ENCODE measurements at places on chromosomes 7 and 10.

DNA sequence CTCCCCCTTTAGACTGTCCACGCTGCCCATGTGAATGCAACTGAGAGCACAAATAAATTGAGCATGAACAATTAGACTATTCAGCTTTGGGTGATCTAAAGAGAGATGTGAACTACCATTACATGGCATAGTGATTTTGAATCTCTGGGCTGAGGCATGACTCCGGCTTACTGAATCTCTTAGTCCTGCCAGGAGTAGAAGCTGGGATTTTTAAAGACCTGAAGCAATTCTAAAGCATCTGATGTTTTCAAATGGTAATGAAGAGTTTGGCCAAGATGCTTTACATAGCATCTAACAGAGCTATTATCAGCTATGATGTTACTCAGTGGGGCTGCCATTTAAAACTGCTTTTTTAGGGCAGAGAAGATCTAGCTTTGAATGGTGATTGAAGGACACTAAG, 1059.1 kb downstream of the SORCS3 start:
- DNase-seq = no peak

GRCh38 chr7:27329909-27330308, 87.3 kb downstream of the EVX1 start:
- no peak for DNase-seq

- DNase-seq = no peak
Measured at GRCh38 chr10:133072720-133073390, 14.9 kb upstream of the ADGRA1 start.

DNA sequence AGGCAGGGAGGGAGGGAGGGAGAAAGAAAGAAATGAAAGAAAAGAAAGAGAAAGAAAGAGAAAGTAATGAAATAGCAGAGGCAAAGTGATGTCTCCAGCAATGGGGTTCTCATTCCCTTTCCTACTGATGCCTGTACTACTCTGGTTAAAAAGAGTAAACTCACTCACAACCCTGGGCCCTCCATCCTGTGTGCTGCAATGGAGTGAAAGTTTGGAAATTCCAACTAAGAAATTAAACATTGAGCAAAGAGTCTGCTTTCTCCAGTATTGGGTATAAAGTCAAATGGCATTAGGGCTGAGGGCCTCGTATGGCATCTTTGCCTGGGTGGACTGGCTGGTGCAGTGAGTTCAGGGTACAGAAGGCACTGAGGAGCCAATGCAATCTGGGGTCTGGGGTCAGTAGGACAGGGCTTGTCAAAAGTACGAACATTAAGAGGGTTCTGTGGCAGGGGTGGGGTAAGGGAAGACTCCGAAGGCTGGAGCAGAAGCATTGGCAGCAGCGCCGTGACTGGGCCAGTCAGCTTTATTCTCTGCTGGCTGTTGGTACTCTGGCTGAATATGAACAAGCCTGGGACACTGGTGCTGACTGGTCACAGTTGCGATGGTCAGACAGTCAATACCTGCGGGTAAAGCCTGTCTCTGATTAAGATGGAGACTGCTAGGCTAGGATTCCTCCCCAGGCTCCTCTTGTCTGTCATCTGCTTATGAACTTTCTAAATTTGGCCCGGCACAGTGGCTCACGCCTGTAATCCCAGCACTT, 24.1 kb upstream of the TNS3 start:
- DNase-seq = no peak

DNA sequence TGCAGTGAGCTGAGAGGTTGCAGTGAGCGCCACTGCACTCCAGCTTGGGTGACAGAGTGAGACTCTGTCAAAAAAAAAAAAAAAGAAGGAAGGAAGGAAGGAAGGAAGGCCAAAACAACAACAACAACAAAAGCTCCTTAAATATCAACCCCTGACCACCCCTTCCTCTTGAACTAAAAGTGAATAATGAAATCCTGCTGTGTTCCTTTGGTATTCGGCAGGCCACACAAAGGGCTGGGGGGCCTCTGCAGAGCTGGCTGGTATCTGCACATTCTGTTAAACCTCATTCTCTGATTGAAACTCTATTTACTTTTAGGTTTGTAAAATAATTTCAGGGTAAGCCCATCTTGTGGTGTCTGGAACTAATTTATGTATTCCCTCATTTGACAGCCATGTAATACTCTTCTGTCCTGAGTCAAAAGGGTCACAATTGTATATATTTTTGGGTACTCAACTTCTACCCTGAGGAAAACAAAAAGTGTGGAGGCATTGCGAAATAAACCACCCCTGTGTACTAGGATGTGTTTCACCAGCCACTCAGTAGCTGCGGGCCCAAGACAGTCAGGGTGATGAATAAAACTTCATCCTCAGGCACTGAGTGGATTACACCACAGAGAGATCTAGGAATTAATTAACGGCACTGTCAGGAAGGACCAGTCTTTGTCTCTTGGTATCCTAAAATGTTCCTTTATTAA, 446.4 kb upstream of the PFKP start:
- DNase-seq = no peak

DNA sequence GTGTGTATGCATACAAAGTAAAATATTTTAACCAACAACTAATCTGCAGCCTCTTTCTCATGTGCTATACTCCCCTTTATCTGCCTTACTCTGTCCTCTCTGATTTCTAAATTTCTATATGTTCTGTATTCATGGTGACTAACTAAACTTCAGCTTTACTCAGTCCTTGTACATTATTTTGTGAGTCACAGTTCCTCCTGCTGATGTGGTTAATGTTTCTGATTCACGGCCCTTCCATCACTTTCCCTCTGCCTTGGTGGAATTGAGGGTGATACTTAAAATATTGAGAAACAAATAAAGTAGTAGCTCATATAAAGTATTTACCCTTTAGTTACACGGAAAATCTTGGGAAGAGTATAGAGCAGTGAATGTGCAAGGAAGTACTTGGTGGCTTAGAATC, 899.1 kb upstream of the ZWINT start:
- DNase-seq = no peak

DNA sequence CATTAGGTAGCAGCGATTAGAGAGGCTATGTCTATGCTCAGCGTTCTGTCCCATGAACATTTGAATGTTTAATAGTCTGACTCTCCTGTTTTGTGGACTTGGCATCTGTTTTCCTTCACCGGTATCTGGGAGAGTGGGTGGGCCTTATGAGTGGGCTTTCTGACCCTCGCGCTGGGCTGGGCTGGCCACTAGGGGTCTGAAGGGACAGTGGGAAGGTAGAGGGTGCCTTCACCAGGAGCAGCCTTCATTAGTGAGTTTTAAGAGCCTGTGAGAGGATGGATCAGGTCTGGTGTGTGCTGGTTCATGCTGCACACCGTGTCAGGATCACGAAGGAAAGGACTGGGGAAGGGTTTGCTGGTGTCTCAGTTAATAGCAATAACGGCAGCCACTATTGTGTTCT, 33.4 kb downstream of the DCLRE1A start:
- no peak for DNase-seq

GRCh38 chr7:102264367-102264891, 22.2 kb upstream of the SH2B2 start:
- DNase-seq = no peak

- no peak for DNase-seq
Measured at GRCh38 chr7:66522518-66522917, 106.2 kb upstream of the KCTD7 start.

DNA sequence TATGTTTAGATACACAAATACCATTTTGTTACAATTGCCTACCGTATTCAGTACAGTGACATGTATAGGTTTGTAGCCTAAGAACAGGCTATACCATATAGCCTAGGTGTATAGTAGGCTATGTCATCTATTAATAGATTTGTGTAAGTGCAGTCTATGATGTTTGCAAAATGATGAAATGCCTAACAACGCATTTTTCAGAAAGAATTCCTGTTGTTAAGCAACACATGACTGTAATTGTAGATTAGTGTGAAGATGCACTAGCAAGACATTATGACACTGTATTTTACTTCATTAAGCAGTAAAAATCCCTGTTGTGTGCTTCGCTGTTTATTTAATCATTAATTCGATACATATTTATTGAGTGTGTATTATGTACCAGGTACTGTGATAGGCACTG, 446.0 kb downstream of the SUGCT start:
- DNase-seq = no peak

- DNase-seq = no peak
Measured at GRCh38 chr10:114684084-114684821, 26.2 kb upstream of the ABLIM1 start.

GRCh38 chr10:60871215-60871614, 72.8 kb downstream of the RHOBTB1 start:
- no peak for DNase-seq
